Activated CD8-positive, alpha-beta memory T cell treated with anti-CD3 and anti-CD28 coated beads, Interleukin-2, amount 50 U/mL, for 48 hours (primary cell): ENCODE measurements at places on chromosomes 12 and 14.
A peak's percentile ranks its signal among the peaks of the same experiment; 100 is the strongest.

- DNase-seq, result no peak
These were observed 52.8 kb upstream of the SLC2A13 start for GRCh38 chr12:40158592-40159111.

- no peak for DNase-seq
These were observed 3.3 kb downstream of the ALDH6A1 start for GRCh38 chr14:74080820-74081460.

- DNase-seq, result no peak
These were observed 211.0 kb downstream of the TMEM117 start for GRCh38 chr12:44046732-44047417.

DNA sequence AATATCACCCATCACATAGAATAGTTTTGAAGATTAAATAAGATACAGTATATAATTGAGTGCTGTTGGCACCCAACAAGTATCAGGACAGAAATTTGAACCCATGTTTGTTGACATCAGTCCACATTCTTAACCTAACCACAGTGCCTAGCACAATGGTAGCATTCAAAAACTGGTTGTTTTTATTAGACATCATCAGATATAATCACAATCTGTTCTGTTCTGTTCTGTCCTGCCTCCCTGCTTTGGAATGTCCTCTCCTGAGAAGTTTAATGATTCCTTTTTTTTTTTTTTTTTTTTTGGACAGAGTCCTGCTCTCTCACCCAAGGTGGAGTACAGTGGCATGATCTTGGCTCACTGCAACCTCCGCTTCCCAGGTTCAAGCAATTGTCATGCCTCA, 476.6 kb downstream of the RMST start:
- no peak for DNase-seq

GRCh38 chr12:131085816-131086591, 132.3 kb downstream of the ADGRD1 start:
- DNase-seq, result peak; percentile 36

DNA sequence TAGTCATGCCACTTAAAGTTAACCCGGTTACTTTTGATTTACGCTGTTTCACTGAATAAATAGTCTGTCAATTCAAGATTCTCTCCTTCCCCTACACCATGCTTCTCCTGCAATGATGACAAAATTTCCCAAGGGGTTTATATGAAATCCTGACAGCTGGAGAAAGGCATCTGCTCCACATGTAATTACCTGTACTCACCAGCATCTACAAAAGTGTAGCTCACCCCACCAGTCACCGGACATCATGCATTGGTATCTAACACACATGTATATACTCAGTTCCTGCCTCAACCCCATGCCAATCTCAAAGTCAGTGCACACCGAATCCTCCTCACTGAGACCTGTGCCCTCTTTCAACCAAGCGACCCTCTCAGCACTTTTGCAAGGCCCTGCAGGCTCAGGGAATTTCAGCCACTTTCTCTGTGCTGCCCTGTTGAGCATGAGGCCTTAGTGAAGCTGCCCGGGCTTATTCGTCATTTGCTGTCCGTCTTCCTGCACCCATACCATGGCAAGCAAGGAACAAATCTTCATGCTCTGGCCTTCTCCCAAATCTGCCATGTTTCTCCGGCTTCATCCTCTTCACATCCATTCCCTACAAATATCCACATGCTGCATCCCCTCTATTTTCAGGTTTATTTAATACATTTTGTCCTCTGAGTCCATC, 131.6 kb downstream of the SEC23A start:
- no peak for DNase-seq

DNA sequence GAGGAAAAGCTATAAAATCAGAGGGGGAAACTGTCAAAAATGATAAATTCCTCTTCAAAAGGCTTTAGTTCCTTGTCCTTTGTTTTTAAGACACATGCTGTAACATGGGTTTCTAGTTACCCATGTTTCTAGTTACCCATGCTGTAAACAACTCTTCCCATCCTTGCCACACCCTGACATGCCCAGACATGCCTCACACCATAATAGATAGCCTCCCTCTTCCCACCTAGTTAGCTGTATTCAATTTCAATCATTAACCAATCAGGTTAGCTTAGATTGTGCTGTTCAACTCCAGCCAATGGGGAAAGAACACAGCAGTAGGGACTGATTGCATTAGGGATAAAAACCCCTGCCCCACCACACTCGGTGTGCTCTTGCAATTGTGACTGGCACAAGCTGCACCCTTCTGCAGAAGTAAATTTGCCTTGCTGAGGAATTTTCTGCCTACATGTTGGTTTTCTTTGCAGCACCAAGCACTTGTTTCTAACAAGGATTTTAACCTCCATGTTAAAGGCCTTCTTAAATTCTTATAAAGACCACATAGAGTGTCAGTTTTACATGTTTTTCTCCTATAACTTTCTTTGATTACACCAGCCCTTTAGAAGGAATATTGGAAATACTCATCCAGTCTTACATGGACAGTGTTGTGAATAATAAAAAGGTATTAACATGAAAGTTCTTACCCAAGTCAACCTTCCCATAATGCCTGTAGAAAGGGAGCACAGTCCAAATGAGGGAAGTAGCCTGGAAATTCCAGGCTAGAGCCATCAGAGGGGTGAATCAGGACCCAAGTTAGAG, 32.5 kb upstream of the LALBA start:
- DNase-seq, result no peak

DNA sequence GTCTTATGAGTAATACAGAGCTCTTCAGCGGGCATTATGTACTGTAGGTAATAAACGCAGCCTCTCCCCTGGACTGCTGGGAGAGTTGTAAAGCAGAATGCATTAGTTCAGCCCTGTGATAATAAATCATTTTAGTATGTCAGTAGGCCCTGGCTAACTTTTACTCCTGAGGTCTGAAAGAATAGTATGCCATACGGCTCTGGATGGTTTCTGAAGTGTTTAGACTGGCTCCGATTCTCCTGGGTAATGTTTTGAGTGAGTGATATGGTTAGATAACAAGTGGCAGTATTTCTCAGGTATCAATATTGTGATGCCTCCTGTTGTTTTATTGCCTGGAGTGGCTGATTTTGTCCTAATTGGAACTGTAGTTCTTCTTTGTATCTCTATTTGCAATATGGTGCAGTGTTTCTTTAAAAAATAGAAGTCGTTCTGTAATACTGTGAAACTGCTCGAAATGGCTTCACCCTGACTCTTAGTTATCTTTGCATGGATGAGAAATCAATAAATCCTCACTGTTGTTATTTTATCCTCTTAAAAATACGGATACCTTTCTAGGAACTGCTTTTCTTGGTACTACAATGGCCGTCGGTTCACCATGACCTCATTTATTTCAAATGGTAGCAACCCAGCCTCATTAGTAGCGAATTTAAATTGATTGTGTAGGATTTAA, 100.2 kb downstream of the PDZRN4 start:
- no peak for DNase-seq

DNA sequence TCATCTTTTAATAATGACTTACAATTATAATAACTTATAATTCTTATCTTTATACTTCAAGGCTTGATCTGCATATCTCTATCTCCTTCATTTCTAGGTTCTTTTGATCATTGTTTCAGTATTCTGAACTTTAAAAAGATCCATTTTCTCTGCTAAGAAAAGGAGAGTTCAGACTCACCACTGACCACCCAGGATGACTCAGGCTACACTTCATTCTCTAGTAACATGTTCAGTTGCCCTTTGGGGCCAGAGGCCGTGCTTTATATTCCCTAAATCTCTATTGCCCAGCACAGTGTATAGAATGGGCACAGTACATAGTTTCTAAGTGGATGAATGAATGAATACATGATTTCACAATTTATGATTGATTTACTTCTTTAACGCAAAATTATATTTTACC, 268.7 kb downstream of the AKAP6 start:
- no peak for DNase-seq

DNA sequence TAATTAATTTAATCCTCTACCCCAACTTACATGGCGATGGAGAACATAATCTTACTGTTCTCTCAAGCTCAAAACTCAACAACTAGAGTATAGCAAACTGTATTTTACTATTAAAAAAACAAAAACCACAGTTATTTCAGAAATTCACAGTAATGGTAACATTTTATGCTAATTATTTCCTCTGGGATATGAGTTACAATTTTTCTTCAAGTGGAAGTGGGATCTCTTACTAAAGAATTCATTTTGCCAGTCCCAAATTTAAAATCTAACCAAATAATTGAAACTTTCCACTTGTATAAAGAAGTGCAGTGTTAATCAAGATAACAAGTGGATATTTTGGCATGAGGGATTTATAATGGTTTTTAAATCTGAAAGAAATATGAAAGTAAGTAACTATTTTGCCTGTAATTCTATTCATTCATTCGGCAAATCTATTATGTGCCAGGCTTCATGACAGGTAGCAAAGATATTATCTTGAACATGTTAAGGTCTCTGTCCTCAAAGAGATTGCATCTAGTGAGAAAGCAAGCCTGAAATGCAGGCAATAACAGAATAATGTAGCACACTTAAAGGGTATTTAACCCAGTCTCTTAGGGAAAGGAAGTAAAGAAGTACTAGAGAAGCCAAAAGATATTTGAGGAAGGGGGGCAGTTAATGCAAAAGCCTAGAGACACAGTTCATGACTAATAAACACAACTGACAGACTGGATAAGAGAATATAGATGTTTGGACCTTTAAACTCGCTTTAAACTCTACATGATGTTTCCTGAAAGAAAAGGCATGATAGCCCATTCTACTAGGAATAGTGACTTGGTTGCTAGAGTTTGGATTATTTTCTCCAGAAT, 44.0 kb downstream of the TAOK3 start:
- DNase-seq, result no peak

GRCh38 chr14:94041551-94042346, 15.6 kb downstream of the OTUB2 start:
- DNase-seq, result no peak

- DNase-seq, result no peak
These were observed 20.0 kb downstream of the RBMS2 start for GRCh38 chr12:56541631-56542030.

DNA sequence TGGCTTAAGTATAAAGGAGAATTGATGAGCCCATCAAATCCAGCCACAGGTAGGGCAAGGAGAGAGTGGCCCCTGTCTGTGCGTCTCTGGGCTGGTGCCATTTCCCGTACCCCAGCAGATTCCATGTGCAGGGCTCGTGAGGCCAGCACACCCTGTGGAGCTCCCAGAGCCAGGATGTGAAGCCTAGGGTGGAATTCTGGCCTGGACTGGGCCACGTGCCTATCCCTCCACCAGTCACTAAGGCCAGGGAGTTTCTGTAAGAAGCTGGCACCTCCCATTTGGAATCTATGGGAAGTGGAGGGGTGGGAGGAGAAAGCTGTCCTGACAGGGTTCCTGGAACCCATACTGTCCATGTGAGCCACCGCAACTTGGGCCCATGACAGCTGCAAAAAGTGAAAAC, 148.5 kb downstream of the FOXN3 start:
- peak; percentile 26 for DNase-seq

DNA sequence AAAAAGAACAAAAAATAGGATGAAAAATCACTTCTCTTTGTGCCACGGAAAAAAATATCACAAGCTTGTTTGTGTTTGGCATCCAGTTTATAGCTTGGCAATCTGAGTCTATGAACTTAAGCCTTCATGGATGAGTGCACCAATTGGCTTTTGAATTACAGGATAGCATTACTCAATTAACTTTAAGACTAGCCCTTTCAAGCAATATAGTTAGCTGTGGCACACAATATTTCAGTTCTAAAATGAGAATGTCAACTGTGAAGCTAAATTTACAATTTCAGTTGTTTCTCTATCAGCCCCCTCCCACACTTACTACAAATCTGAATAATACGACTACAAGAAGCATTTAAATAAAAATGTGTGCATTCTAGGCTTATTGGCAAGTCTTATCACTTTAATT, 8.3 kb downstream of the RERG start:
- DNase-seq, result no peak

DNA sequence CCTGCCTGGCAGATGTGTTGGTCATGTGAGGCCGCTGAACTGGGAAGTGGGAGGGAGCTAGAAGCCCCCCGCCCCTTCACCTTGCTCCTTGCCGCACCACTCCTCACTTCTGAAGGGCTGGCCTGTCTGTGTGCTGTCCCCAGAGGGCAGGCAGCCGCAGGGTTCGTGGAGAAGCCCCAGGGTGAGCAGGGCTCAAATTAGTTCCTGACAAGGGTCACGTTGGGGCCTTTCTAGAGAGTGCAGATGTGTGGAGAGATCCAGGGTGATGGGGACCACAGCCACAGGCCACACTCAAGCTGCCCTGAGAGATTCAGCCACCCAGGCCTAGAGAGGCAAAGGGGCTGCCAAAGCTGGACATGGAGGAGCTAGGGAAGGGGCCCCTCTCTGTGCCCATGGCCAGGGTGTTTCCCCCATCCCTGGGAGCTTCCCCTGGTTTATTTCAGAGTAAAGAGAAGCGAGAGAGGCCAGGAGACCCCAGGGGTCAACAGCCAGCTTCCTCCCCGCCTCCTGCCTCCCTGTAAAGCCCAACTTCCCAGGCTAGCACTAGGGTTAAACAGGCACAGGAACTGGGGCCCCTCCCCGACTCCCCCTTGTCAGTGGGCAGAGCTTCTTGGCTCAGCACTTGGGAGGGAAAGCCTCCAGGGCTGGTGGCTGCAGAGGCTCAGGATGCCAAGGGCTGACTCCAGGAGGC, 16.2 kb downstream of the SLC25A29 start:
- DNase-seq, result no peak

GRCh38 chr14:50756300-50756699, 74.7 kb downstream of the NIN start:
- DNase-seq, result no peak

DNA sequence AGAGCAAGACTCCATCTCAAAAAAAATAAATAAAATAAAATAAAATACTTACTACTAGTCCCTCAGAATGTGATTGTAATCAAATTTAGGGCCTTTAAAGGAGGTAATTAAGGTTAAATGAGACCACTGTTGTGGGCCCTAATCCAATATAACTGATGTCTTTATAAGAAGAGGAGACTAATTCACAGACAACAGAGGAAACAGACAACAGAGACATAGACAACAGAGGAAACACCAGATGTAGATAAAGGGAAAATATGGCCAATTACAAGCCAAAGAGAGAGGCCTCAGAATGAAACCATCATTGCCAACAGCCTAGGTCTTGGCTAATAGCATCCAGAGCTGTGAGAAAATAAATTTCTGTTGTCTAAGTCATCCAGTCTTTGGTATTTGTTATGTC, 669.0 kb upstream of the FOXG1 start:
- no peak for DNase-seq

GRCh38 chr12:72286526-72286925, 14.4 kb downstream of the TRHDE start:
- DNase-seq, result no peak

- DNase-seq, result no peak
These were observed 9.1 kb downstream of the PROX2 start for GRCh38 chr14:74866708-74867389.

DNA sequence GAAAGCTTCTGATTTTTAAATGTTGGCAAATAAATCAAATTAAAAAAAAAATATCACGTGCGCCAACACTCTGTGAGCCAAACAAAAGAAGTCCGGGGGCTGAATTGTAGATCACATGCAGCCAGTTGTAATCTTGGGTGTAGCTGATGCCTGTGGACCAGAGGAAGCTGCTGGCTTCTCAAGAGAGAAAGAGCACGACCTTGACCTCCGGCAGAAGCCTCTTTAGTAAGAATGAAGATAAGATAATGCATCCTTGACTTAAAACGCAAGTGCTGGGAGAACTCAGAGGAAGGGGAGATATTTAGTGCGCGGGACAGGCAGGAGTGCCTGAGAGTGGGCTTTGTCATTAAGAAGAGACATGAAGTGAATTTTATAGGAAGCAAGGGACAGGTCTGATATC, 162.8 kb upstream of the TBX3 start:
- DNase-seq, result no peak
